ENCODE measurements at places on chromosomes 7 and 10.
A peak's percentile ranks its signal among the peaks of the same experiment; 100 is the strongest.

GRCh38 chr10:113305871-113306270 lies 247.0 kb upstream of the HABP2 start:
- DNase-seq, result no peak

DNA sequence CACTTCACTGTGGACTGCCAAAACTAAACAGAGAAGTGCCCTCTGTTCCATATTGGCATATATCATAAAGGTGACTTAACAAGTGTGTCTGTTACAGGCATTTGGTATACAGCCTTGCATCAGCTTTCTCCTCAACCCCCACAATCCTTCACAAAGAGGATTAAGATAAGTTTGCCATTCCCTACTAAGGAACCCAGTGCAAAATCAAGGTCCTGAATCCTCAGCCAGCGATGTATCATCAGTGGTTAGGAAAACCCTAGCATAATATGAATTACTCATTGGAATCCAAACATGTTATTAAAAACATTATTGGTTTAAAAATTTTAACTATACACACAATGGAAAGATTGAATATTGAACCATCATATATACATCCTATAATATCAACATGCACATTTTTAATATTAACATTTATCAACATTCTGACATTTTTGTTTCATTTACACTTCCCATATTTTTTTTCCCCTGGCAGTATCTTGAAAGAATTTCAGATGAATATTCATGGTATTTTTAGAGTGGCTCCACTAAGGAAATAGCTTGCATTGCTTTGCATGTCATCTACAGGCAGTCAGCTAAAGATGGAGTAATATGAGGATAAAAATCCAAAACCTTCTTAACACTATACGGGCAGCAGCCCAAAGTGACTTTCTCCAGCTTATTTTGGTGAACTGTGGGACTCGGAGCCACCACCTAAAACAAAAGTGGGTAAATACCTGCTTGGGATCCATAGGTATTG lies 215.6 kb upstream of the CHRM2 start:
- no peak for DNase-seq

DNA sequence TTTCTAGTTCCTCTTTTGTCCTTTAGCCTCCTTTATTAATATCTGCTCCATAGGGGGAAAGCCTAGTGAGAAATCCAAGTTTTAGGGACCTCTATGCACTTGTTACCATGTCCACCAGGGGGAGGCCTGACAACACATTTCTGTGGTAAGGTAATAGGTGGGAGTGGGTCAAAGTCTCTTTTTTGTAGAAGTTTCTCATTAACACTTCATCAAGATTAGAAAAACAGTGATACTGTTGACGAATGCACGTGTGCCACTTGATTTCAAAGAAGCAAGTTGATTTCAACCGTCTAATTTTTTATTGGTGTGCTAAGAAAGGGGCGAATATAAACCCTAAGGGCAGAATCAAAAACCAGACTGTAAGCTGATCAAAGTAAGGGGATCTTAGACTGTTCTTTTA lies 30.6 kb downstream of the CISD1 start:
- no peak for DNase-seq

DNA sequence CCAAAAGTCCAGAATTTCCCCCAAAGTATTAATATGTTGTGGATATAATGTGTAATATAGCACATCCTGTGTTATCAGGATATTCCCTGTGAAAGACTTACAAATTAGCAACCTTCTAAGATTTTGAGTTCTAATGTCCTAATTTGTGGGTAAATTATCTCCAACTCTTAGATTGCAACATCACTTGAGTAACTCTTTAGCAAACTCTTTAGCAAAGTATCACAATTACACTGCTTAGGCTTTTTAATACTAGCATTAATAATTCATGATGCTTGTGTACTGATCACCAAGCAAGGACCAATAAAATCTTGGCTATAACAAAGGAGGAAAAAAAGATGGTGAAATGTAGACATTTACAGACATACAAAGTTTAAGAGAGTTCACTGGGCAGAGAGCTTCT lies 27.7 kb downstream of the HIP1 start:
- no peak for DNase-seq

GRCh38 chr10:23535381-23535780 lies 96.5 kb downstream of the OTUD1 start:
- DNase-seq, result no peak

DNA sequence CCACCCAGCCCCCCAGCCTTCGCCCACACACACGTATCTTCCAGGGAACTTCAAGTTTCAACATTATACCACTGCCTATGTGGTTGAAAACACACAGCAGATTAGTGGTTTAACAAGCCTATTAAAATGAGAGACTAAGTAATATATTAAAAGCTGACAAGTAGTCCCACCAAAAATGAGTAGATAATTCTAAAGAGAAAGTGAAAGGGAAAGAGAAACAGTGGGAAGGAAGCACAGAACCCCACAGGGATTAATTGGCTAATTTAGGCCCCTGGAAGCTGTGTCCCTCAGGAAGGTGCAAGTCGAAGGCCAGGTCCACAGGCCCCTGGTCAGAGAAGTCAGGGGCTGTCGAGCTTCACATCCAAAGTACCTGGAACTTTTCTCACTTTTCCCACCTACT lies 210.5 kb upstream of the YAE1 start:
- DNase-seq, result no peak

- no peak for DNase-seq
Observed at GRCh38 chr7:105602325-105603305, 21.3 kb upstream of the EFCAB10 start.

DNA sequence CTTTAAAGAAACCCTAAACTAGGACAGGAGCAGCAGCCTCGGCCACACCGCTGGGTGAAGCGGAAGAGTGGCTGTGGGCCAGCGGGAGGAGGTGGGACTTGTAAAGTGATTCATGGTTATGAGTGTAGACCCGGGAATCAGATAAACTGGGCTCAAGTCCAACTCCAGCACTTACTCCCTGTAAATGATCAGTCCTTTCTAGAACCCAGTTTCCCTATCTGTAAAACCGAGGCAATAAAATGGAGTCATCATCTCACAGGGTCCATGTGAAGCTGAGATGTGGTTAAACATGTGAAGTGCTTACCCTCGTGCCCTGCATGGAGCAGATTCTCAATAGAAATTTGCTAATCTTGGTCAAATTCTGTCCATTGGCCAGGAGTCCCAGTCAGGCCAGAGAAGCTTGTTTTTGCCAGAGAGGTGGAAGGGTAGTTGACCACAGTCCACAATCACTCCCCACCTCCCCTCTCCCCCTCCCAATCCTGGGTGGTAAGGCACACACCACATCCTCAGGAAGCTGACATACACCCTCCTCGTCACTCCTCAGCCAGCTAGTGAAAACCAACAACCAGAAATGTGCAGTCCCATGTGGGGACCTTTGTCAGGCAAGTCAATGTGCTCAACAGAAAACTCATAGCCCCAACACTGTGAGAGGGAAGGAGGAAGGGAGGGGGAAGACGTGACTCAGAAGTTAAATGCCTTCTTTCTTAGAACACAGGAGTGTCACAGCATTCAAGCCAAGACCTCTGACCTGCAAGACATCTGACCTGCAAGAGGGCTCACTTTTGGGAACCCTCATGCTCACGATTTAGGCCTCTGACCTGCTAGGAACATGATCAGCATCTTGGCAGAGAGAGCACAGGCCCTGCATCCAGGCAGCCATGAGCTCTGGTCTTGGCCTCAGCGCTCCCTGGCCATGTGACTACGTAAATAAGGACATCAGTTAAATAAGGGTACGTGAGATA lies 145.1 kb downstream of the PLXNA4 start:
- DNase-seq, result peak; percentile 24

GRCh38 chr10:71644307-71645180 lies 75.0 kb downstream of the C10orf105 start:
- DNase-seq, result no peak

DNA sequence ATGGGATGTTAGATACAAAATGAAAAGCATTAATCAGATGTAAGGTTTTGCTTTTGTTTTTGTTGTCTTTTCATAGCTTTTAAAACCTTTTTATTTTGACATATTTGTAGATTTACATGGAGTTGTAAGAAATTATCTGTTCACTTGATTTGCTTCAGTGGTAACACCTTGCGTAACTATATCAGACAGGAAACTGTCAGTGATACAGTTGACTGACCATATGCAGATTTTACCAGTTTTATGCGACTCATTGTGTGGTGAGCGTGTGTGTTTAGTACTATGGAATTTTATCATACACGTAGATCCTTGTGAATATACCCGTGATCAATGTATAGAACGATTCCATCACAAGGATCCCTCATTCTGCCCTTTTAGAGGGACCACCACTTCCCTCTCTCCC lies 701.4 kb downstream of the SUGCT start:
- DNase-seq, result no peak

GRCh38 chr7:85570898-85571297 lies 384.0 kb upstream of the SEMA3D start:
- no peak for DNase-seq

DNA sequence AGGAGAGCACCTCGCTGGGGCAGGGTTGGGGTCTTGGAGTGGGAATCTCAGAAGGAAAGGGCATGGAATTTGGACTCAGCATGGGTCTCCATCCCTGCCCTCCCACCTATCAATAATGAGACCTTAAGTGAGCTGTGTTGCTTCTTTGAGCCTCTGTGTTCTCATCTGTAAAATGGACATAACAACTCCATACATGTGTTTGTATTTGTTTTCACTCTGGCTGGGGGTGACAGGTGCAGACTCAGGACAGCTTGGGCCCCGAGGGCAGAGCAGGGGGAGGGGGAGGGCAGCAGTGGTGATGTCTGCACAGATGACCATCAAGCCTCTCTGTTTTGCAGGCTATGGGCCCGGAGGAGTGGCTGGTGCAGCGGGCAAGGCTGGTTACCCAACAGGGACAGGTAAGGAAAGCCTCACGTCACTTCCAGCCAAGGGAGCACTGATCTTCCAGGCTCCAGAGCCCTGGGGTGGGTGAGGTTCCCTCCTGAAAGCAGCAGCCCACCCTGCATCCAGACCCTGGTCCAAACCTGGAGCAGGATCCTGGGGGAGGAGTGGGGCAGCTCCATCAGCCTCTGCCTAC lies 19.9 kb downstream of the ELN start:
- DNase-seq, result no peak

- no peak for DNase-seq
Observed at GRCh38 chr10:945778-946177, 14.3 kb upstream of the LARP4B start.

Measured in activated gamma-delta T cell (primary cell).